ENCODE measurements at places on chromosomes 4 and X.
A peak's percentile ranks its signal among the peaks of the same experiment; 100 is the strongest.

- peak; percentile 1 for DNase-seq
These were observed 20.7 kb upstream of the BCLAF3 start for GRCh38 chrX:20011608-20012007.

GRCh38 chr4:17761062-17761461 lies 20.4 kb downstream of the FAM184B start:
- no peak for DNase-seq

GRCh38 chr4:183149616-183150539 lies 50.8 kb downstream of the WWC2 start:
- no peak for DNase-seq

GRCh38 chr4:80215449-80216052 lies 18.2 kb downstream of the PRDM8 start:
- DNase-seq: peak; percentile 46

DNA sequence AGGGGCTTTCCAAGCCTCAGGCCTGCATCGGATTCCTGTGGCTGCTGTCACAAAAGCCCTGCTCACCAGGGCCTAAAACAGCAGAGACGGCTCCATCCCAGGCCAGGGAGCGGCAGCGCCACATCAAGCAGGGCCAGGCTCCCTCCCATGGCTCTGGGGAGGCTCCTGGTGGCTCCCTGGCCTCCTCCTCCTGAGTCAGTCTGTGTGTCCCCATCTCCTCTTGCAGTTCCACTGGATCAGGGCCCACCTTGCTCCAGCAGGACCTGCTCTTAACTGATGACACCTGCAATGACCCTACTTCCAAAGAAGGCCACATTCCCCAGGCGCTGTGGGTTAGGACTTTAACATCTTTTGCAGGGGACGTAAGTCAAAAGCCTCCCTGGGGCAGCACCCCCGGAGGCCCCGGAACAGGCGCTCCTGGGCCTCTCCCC lies 51.9 kb downstream of the CPZ start:
- no peak for DNase-seq

DNA sequence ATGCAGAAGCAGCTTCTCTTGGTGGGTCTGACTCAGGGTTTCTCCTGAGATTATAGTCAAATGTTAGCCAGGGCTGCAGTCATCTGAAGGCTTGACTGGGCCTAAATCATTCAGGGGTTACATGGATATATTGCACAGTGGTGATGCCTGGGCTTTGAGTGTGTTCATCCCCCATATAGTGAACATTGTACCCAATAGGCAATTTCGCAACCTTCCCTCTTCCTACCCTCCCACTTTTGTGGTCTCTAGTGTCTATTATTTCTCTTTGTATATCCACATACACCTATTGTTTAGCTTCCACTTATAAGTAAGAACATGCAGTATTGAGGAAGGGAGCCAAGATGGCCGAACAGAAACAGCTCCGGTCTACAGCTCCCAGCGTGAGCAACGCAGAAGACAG lies 90.3 kb upstream of the CAMK2D start:
- no peak for DNase-seq

DNA sequence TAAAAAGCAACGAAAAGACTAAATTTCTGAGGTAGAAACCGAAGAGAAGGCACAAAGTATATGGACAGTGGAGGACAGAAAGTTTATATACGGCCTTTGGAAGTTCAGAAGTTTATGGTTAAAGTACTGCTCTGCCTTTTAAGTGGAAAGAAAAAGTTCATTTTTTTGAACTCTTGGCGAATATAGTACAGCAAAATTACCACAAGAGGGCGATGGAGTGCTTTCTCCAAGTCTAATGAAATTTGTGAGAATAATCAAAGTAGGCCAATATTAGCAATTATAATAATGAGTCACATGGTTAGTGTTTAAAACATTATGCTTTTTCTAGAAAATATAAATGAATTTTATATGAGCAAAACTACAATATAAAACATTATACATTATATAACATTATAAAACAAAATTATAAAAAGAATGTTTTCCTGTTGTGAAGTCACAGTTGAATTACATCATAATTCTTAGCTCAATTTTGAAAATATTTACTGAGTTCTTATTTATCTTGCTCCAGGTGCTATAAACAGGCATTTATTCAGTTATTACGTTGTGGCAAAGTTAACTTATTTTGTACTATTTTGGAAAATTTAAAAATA lies 136.2 kb upstream of the BMPR1B start:
- peak; percentile 26 for DNase-seq

- DNase-seq: no peak
These were observed 56.0 kb downstream of the VGLL1 start for GRCh38 chrX:136588036-136588435.

DNA sequence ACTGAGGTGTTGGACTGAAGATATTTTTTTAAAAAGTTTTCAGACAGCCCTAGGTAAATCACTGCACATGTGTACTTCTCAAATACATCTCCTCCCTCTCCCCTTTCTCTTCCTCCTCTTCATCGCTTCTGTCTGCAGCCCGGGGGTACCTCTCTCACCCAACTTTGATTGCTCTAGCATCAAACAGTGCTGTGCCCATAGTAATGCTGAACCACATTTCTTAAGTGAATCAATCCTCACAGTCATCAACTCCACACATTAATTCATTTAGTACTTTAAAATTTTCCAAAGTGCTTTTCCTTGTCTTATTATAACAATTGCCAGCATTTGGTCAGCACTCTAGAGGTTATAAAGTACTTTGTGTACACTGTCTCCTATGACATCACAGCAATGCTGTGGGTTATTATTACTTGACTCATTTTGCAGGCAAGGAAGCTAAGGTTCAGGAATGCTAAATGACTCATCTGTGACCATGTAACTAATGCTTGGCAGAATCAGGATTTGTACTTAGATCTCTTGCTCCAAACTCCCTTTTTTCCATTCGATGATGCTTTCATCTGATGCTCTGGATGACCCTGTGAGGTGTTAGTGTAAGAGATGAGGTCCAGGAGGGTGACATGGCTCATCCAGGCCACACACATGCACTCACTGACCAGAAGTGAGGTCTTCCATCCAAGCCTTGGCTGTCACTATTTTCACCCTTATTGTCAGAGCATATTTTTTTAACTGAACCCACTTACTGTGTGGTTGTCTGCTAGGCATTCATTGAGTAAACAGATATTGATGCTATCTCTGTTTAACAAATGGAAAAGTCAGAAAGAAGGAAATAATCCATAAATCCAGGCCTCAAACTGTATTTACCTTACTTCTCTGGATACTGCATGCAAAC lies 58.8 kb downstream of the RHOH start:
- DNase-seq: peak; percentile 96

- no peak for DNase-seq
These were observed 16.8 kb downstream of the CT47C1 start for GRCh38 chrX:119089619-119090018.

GRCh38 chr4:118327554-118328241 lies 25.1 kb downstream of the PRSS12 start:
- DNase-seq: peak; percentile 58

GRCh38 chr4:81164623-81165416 lies 50.2 kb downstream of the PRKG2 start:
- DNase-seq: peak; percentile 12

- DNase-seq: no peak
These were observed 863 bp upstream of the RAB33A start for GRCh38 chrX:130170752-130171445.

GRCh38 chr4:186780291-186781031 lies 56.8 kb upstream of the FAT1 start:
- no peak for DNase-seq

GRCh38 chr4:15428611-15429010 lies 778 bp downstream of the C1QTNF7 start:
- peak; percentile 31 for DNase-seq

DNA sequence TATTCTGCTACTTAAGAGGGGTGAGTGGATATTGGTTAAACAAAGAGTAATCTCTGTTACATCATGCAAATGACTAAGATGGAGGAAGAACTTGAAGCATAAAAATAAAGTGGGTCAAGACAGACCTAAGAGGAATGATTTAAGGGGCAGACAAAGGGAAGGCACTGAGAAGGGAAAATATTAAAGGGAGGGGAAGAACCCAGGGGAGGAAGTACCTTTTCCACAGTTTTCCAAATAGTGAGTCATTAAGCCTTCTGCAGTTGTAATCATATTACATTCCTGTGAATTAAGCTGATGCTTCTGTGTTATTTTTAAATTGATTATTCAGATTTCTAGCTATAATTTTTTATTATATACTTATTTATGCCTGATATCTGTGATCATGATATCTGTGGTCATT lies 253.3 kb downstream of the CENPC start:
- no peak for DNase-seq

- DNase-seq: no peak
These were observed 54.6 kb upstream of the ATP8A1 start for GRCh38 chr4:42711496-42711895.

- no peak for DNase-seq
These were observed 65.6 kb downstream of the UBA6 start for GRCh38 chr4:67635331-67635730.

DNA sequence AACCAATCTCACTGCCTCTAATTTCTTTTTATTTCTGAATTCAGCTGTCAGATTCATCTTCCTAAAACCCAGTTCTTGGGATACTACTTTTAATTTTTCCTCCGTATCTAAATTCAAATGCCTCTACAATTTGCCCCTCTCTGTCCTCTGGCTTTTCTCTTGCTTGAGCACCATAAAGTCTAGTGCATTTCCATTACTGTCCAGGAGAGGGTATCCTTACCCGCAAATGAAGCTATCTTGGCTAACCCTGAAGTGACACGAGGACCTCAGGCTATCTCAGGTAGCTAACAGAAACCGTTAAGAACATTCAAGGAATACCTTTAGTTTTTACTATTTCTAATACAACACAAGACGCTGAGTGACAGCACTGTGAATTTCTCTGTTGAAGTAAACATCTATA lies 49.4 kb upstream of the PRR32 start:
- no peak for DNase-seq

DNA sequence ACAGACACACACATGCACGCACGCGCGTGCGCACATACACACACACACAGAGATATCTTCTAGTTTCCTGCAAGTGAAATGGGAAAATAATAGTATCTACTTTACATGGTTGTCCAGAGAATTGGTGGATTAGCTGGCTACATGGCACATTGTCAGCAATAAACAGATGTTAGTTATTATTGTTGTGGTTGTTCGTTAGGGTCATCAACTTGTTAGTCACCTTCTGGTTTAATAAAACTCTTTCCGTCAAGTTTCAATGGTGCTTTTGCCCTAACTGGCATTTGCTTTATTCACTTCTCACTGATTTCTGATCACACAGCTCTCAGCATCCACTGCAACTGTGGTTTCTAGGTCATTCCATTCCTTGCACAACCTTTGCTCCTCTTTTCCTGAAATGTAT lies 25.4 kb upstream of the RASL11B start:
- DNase-seq: peak; percentile 78

DNA sequence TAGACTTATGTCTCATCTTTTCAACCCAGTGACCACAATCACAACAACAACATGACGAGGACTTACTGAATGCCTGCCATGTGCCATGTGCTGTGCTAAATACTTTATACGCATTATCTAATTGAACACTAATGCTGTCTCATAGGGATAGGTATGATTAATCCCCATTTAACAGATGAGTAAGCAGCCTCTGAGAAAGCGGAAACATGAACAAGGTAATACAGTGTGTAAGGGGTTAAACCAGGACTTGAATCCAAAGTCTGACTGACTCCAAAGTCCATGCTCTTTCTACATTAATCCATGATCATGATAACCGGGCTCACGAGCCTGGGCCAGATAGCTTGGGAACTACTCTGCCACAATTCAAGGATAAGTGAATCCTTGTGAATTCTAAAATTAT lies 105.3 kb upstream of the MBNL3 start:
- DNase-seq: no peak

GRCh38 chrX:150759568-150760416 lies 66.6 kb downstream of the MTMR1 start:
- no peak for DNase-seq

DNA sequence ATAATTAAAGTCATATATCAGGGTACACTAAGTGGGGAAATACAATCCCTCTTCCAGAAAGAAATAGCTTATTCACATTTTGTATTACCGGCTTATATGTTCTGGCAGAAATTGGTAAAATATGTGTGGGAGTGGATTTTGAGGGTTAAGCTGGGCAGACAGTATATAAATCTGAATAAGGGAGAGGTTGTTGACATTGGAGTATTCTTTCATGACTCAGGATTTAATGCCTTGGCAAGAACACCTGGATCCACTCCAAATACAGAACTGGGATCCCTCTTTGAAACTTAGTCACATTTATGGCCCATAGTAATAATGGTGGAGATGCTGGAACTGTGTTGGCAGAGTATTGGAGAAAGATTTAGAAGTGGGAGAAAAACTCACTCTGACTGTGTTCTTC lies 54.3 kb upstream of the TET2 start:
- DNase-seq: peak; percentile 35

GRCh38 chr4:15325987-15326386 lies 101.8 kb upstream of the C1QTNF7 start:
- no peak for DNase-seq

DNA sequence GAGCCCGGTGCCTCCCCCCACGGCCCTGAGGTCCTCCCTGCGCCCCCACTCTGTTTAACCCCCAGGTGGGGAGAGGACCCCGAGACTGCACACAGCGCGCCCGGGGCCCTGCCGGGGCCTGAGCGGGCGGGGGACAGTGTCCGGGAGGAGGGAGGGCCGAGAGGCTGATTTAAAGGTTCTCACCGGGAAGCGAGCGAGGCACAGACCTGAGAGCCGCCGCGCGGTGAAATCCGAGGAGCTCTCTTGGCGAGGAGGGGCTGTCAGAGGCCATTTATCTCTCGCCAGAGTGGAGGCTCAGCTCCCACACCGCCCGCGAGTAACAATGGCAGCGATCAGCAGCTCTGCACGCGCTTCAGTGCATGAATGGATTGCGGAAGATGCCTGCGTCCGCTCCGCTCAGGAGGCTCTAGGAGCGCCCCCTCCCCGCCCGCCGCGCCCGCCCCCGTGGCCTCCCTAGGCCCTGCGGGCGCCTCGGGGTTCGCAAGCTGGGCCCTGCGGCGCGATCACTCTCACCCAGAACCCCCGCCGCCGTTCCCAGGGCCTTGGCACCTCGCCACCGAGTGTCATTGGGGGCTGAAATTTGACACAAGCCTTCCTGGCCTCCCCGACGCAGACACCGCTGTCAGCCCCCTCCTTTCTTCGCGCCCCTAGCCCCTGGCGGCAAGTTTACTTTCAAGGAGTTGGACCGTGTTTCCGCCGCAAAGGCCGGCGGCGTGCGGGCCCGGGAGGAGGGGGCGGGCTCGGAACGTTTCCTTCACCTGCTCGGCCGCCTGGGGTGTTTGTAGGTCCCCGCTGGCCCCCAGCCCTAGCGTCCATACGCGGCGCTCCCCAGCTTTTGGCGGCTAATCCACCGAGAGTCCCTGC lies 48.7 kb upstream of the BCOR start:
- DNase-seq: peak; percentile 17

DNA sequence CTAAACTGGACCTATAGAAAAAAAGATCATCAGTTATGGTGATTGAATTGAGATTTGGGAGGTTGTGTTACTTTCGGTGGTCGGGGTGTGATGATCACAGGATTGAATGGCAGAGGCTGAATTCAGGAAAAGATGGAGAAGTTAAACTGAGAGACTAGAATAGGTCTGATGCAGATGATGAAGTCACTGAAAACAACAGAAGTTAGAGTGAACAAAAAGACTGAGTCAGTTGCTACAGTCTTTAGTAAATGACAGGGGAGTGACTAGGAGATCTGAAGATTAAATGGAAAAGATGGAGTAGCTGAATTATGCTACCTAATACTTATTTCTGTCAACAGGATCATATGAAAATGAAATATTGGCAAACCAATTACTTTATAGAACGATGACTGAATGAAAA lies 163.2 kb downstream of the RPA4 start:
- DNase-seq: no peak
